Dermis microvascular lymphatic vessel endothelial cell (primary cell): ENCODE measurements at places on chromosomes 7 and 10. TPM values are rescaled to one million over a fixed set of nuclear protein-coding genes. Genes with fewer than 3 reads are reported as not detected.

DNA sequence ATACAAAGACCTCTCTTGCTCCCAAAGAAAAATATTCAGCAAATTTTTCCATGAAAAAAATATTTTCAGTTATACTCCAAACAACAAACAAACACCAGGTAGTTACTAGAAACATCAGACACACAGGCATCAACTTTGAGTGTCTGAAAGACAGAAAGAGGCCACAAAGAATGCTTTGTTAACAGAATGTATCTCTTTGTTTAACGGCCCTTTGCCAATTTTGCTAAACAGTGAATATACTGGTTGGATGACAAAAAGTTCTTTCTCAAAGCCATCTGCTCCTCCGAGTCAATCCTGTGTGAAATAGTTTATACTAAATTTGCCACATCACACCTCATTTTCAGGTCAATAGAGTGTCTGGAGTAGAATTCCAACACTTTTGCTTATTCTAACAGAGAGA lies 216.7 kb upstream of the PHF14 start:
- no peak for DNase-seq

- no peak for DNase-seq
Measured at GRCh38 chr10:11849911-11850310, 26.8 kb downstream of the PROSER2 start.

The CASP7 gene
- total RNA-seq = 39.4 and 47.7 TPM in 2 replicates

DNA sequence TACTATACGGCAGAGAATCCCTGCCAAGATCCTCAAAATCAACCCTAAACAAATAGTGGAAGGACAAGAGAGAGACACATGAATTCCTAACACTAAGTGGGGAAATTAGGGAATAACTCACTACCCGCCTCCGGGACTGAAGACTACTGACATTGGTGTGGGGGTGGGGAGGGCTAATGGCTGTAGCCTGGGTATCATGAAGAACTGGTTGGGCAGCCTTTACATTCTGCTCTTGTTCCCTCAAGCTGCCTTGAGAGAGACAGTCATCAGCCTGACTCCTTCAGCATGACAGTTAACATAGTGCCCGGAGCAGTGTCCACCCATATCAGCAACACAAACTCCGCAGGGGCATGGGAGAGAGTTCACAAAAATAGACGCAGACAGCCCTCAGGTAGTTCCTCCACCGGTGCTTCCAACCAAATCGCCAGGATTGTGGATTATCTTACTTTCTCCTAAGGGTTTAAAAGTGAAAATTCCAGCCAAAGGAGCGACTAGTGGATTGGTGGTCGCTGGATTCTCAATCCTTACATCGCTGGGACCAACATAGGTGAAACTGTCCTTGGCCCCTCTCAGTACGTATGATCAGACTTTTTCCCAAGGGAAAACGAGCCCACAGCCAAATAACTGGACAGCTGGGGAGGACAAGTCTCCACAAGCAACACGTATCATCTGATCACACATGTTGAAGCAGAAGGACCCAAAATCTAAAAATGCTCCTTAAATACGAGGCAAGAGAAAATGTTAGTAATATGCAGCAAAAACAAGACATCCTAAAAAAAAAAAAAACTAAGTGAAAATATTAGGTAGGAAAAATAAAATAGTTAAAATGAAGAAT lies 22.6 kb downstream of the TMEM254 start:
- DNase-seq = no peak

DNA sequence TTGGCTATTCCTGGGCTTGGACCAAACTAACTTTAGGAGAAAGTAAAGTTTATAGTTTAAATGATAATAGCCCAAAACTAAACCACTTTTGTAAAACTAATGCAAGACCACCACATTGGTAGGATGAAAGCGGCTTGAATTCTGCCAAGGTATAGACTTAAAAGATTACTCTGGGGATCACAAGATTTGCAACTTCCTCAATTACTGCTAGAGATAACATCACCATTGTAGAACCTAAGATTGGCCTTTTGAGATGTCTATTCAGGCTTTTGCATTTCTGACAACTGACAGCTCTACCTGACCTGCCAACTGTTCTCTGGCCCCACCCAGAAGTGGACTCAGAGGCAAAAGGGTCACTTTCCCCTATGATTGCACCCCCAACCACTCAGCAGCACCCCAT lies 162.4 kb downstream of the TNS3 start:
- DNase-seq = no peak

DNA sequence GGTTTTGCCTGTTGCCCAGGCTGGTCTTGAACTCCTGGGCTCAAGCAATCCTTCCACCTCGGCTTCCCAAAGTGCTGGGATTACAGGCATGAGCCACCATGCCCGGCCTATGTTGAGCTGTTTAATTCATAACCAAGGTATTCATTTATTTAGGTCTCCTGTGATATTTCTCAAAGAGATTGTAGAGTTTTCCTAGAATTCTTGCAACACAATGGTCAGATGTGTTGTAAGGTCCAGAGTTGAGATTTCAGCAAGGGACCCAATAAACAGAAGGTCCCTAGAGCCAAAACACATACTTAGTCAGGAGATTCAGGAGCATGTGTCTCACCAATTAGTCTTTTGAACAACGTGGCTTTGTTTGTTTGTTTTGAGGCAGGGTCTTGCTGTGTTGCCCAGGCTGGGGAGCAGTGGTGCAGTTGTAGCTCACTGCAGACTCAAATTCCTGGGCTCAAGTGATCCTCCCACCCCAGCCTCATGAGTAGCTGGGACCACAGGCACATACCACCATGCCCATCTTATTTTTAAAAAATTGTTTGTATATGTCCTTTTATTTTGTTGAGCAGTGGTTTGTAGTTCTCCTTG lies 321.3 kb upstream of the GALNT17 start:
- no peak for DNase-seq

DNA sequence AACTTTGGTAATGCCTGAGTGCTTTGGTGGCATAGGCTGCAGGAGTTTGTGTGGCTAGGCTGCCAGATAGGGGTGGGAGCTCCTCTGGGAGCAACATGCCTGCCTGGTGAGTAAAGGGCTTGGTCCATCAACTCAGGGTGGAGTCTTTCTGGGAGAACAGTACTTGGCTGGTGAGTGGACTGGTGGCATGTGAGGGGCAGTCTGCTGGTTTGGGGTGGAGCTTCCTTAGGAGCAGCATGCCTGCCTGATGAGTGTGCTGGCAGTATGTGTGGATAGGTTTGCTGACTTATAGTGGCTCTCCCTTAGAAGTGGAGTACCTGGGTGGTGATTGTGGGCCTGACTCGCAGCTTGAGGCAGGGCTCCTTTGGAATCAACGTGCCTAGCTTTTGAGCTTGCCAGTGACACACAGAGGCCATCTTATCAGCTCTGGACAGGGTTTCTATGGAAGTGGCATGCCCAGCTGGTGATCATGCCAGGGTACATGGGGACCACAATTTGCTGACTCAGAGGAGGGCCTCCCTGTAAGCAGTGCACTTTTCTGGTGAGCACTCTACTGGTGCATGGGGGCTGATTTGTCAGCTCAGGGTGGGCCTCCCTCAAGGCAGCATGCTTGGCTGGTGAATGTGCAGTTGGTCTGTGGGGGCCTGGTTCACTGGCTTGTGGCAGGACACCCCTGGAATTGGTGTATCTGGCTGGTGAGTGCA lies 35.0 kb upstream of the SRI start:
- DNase-seq = no peak

DNA sequence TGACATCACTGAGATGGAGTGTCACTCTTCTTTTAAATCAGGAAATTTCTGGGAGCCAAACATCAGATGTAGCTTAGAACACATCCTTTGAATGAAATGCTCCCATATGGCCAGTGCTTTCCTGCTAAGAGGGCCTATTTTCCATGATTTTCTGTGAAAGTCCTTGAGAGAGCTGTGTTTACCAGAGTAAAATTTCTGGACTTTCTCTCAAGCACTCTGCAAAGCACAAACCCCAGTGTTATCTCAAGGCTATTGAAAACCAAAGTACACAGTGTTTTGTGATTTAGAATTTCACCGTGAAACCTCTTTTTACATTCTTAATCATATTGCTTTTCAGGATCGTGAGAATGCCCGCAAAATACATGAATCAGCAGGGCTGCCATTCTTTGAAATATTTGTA lies 54.0 kb downstream of the PAPSS2 start:
- DNase-seq = no peak

The RADIL gene
- total RNA-seq = 1.7 and 5.6 TPM in 2 replicates
